ENCODE measurements at places on chromosomes 16 and 17.
A peak's percentile ranks its signal among the peaks of the same experiment; 100 is the strongest.

DNA sequence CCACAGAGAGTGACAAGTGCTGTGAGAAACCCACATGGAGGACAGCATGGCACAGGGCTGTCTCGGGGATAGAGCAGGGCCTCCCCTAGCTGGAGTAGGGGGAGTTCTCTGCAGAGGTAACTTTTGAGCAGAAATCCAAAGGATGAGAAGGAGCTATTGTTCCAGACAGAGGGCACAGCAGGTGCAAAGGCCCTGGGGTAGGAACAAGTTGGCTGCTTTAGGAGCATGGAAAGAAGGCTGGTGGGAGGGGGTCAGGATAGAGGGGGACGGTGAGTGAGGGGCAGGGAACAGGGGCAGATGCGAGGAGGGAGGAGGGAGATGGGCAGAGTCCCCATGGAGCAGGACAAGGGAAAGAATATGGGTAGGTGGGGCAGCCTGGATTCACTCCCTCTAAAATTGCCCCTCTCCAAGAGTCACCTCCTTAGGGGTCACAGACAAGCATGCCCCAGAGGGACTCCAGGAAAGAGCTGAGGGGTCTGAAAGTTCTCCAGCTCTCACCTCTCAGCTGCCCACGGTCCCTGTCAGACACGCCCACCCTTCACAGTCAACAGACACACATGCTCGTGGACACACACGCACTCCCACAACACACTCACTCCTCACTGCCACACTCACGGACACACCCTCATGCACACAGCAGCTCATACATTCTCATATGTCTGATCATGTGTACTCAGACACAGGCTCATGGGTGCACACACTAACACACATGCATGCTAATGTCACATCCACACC is 110.7 kb downstream of the LITAF start:
- no peak for DNase-seq

GRCh38 chr17:13865650-13866049 is 203.7 kb upstream of the COX10 start:
- no peak for DNase-seq

DNA sequence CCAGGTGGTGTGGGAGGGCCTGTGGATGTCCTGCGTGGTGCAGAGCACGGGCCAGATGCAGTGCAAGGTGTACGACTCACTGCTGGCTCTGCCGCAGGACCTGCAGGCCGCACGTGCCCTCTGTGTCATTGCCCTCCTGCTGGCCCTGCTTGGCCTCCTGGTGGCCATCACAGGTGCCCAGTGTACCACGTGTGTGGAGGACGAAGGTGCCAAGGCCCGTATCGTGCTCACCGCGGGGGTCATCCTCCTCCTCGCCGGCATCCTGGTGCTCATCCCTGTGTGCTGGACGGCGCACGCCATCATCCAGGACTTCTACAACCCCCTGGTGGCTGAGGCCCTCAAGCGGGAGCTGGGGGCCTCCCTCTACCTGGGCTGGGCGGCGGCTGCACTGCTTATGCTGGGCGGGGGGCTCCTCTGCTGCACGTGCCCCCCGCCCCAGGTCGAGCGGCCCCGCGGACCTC is 798 bp downstream of the CLDN9 start:
- DNase-seq: no peak

DNA sequence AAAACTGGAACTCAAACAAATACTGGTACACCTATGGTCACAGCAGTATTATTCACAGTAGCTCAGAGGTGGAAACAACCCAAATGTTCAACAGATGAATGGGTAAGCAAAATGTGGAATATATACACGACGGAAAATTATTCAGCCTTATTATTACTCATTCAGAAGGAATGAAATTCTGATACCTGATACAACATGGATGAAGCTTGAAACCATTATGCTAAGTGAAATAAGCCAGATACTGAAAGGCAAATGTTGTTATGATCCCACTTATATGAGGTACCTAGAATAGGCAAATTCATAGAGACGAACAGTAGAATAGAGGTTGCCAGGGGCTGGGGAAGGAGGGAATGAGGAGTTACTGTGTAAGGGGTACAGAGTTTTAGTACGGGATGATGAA is 27.1 kb upstream of the MYLK3 start:
- no peak for DNase-seq

DNA sequence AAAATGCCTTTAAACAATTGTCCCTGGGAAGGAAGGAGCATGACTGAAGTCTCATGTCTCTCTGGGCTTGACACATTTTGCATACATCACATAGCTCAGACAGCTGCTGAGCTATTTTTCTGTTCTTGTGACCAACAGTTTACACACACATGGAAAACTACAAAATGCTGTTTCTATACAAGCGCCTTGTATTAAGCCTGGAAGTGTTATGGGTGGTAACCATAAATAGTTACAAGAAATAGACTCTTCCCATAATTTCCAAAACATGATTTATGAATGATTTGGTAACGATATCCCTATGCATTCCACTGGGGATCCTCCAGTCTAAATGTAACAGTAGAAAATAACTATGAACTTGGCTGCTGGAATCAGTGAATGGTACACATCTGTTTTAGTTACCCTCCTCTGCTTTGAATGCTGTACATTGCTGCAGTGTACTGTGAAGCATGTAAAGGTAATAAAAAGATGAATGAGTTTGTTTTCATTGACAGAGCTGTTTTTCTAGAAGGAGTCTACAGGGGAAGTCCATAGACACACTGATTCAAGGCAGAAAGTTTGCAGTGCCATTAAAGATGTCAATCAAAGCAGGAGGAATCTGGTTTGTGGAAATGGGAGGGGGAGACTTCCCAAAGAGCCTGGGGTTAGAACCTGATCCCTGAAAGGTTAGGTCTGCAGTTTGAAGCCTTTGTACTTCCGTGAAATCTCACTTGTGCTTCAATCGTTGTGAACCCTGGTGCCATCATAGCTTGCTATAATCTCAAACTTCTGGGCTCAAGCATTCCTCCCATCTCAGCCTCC is 5.0 kb downstream of the ACSF2 start:
- no peak for DNase-seq

DNA sequence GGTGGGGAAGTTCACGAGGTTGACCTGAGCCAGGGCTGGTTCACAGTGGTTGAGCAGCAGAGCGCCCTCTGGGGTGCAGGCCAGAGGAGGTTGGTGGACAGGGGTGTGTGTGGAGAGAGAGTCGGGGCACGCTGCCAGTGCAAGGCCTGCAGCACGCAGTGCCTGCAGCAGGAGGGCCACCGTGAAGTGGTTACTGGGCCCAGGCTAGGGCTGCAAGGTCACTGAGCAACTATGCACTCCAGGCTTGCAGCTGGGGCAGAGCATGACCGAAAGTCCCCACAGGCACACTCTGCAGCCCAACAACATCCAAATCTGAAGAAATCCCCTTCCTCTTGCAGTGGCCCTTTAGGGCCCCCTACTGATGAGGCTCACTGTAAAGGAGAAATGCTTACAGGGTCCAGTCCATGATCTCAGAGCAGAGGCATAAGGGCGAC is 89.1 kb upstream of the NOL11 start:
- no peak for DNase-seq

DNA sequence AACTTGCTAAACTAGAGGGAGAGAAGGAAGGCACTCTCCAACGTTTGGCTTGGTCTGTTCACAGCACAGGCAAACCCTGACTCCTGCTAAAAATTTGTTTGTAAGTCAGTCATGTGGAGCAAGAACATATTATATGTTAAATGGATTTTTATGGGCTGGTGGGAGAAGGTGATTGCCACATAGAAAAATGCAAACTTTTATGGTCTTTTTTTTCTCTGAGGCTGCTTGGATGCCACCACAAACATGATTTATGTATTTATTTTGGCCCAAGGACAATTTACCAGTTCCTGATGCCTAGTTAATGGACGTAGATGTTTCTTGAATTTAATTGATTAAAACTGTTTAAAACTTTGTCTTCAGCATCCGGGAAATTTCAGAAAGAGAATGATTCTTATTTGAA is 274.2 kb upstream of the MYOCD start:
- DNase-seq: peak; percentile 44

DNA sequence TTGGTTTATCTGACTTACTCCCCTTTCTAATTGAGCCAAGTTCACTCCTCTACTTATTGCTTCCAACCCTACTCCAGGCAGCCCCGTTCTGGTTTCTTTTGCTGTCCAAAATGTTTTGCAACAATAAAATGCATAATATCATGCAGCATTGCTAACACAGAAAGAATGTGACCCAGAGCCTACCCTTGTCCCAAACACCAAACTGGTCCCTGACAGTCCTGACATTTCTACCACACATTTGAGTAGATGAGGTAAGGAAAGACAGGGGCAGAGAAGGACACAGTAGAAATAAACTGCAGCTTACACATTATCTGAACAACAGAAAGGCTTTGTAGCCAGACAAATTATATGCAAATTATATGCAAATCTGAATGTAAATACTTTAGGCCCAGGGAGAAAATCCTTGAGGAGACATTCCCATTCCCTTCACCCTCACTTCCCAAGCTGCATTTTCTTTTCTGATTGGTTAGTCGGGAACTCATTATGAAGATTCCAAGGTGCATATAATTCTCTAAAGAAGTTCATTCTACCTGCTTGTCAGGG is 31.6 kb downstream of the SOX9 start:
- DNase-seq: no peak

DNA sequence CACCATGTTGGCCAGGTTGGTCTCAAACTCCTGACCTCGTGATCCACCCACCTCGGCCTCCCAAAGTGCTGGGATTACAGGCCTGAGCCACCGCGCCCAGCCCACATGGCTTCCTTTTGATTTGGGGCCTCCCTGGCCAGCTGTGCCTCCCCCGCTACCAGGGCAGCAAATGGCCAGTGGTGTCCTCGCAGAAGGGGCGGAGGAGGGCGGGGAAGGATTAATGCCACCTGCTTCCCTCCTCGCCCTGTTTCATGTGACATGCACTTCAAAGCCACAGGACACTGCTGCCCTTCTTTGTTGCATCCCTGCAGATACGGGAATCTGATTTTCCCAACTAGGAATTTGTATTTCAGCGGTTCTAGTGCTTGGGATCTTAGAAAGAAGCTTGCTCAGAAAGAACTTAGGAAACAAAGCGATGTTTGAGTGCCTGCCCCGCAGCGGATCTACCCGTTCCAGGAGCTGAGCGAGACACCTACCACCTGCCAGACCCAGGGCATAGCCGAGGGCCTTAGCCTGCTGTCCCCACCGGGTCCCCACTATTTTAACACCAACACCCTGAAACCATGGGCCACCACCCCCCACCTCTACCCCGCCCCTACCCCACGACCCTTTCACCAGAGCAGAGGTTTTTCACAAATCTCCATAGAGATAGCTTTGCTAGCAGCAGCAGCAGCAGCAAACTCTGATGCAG is 37.7 kb upstream of the CCDC182 start:
- DNase-seq: no peak

- DNase-seq: no peak
Measured at GRCh38 chr16:49924078-49924477, 68.2 kb upstream of the ZNF423 start.

DNA sequence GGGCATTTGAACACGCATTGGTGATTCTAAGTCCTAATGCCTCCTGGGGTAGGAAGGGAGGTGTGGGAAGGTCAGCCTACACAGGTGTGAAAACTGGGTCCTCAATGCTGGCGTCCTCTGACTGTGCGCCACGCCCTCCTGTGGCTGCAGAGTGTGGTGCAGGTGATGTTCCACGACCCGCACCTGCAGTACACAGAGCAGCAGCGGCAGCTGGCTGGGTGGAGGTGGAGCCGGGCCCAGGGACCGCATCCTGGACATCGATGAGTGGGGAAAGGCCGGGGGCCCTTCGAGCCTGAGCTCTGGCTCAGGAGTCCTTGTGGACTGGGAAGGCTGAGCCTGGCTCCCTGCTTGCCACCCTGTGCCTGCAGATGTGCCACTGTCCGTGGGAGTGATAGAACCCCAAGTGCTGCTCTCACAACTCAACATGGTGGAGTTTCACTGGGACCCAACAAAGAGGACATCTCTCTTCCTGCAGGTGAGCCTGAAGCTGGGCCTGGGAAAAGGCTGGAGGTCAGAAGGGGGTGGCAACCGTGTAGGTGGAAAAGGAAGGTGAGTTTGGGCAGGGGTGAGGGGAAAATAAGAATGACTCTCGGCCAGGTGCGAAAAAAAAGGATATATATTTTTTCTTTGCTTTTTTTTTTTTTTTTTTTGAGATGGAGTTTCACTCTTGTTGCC is 14.0 kb upstream of the STAC2 start:
- no peak for DNase-seq

- DNase-seq: peak; percentile 100
Measured at GRCh38 chr17:21282231-21282630, 2.3 kb upstream of the MAP2K3 start.

DNA sequence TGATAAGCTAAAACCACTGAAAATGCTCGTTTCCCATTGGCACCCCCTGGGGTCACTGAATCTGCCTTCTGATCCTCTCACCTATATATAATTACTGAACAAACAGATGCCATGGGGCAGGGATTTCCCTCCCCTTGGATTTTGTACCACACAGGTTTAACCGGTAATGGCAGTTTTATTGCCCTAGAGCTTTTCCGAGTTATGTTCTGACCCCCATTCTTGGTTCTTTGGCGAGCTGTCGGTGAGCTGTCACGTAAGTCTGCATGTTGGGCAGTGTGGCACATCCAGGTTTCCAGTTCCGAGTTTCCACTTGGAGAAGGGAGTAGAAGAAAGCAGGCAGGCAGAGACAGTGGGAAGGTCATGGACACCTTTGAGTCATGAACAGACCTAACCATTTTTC is 7.1 kb downstream of the TMEM97 start:
- DNase-seq: no peak

GRCh38 chr16:19754644-19755036 is 36.6 kb downstream of the IQCK start:
- DNase-seq: no peak

GRCh38 chr16:81456523-81457325 is 12.1 kb downstream of the CMIP start:
- no peak for DNase-seq

DNA sequence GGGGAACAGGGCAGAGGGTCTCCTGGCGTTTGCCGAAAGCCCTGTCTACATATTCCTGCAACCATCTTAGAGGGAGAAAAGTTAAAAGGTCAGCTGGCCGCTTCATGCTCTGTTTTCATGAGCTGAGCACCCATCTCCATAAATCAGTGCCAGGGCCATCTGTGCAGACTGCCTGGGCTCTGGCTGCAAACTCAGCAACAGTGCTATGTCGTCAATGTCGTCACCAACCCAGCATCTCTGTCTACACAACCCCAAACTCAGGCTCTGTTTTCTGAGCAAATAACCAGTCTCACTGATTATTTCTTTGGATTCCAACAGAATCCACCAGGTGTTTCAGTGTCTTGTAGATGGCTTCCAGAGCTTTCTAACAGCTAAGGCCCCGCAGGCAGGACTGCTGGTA is 65.0 kb downstream of the HS3ST2 start:
- no peak for DNase-seq

GRCh38 chr16:47059991-47060390 is 83.8 kb downstream of the NETO2 start:
- DNase-seq: no peak

- DNase-seq: no peak
Measured at GRCh38 chr17:27514595-27515413, 58.6 kb downstream of the KSR1 start.

DNA sequence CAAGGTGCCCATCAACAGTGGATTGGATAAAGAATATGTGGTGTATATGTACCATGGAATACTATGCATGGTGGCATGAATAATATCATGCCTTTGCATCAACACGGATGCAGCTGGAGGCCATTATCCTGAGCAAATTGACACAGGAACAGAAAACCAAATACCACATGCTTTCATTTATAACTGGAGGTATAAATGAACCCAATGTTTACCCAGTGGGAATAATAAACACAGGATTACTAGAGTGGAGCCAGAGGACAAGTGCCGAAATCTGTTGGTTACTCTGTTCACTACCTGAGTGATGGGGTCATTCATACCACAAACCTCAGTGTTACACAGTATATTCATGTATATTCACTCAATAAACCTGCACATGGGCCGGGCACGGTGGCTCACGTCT is 125.2 kb downstream of the CDH11 start:
- no peak for DNase-seq

GRCh38 chr16:46918905-46919792 is 35.0 kb downstream of the GPT2 start:
- DNase-seq: no peak
